Hepatocyte (in vitro differentiated cells): ENCODE measurements at places on chromosomes 11 and 22. TPM values are rescaled to one million over a fixed set of nuclear protein-coding genes. Genes with fewer than 3 reads are reported as not detected.

The OR51B5 gene
- 0.20 TPM in 1 of 2 replicates, not detected in the other for total RNA-seq

The MRPL11 gene
- total RNA-seq, result 45.6 and 60.6 TPM in 2 replicates

The ASPHD2 gene
- total RNA-seq, result 1.2 and 1.4 TPM in 2 replicates

The OR2AG1 gene
- 0.83 TPM in 1 of 2 replicates, not detected in the other for total RNA-seq

The OR2AG2 gene
- total RNA-seq, result 0.12 and 0.27 TPM in 2 replicates

The AHNAK gene
- total RNA-seq, result 218 and 237 TPM in 2 replicates

The PTPN5 gene
- total RNA-seq, result 0.40 and 0.90 TPM in 2 replicates

The SLC29A2 gene
- 7.4 and 11.3 TPM in 2 replicates for total RNA-seq

The RAB39A gene
- total RNA-seq, result 0.43 and 1.6 TPM in 2 replicates

The OR8B2 gene
- not detected in 2 replicates for total RNA-seq

The OR8U1 gene
- total RNA-seq, result not detected in 2 replicates

The OR5B21 gene
- not detected in 2 replicates for total RNA-seq

GRCh38 chr22:36823186-36823839 is 6.5 kb upstream of the PVALB start:
- H3K27me3 ChIP-seq, result peaks cover 30% of the 10 kb centered on the region
- H3K4me1 ChIP-seq, result no peaks in the 10 kb centered on the region
- no peak overlapping the region for H3K27ac ChIP-seq
- H3K36me3 ChIP-seq, result no peaks in the 10 kb centered on the region
- no peak overlapping the region for H3K4me3 ChIP-seq

- H3K27me3 ChIP-seq, result no peaks in the 10 kb centered on the region
- no peak overlapping the region for H3K4me3 ChIP-seq
- H3K27ac ChIP-seq, result no peak overlapping the region
- no peaks in the 10 kb centered on the region for H3K4me1 ChIP-seq
These were observed 1083.1 kb downstream of the LRRC4C start for GRCh38 chr11:40376331-40376730.

DNA sequence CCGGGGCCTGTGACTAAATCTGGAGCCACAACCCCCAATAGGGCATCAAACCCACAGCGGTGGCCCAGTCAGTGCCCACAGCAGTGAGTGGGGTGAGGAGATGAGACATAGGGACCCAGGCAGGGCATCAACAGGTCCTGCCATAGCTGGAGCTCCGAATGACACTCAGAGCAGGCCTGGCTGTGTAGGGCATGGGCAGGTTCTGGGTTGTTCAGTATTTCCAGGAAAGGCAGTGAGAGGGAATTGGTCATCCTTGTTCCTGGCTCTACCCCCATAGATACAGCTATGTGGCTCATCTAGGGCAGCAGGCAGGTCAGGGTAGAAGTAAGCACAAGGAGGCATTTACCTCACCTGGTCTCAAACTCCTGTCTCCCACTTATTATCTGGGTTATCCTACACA is 126.6 kb downstream of the BUD13 start:
- H3K4me1 ChIP-seq, result no peaks in the 10 kb centered on the region
- no peak for DNase-seq
- H3K4me3 ChIP-seq, result no peak overlapping the region
- H3K36me3 ChIP-seq, result no peaks in the 10 kb centered on the region

GRCh38 chr22:45644714-45645113 is 26.9 kb upstream of the ATXN10 start:
- H3K27ac ChIP-seq, result no peak overlapping the region
- no peaks in the 10 kb centered on the region for H3K36me3 ChIP-seq
- H3K27me3 ChIP-seq, result peaks cover 7% of the 10 kb centered on the region
- H3K4me3 ChIP-seq, result no peak overlapping the region

- DNase-seq, result peak; percentile 7
- H3K27ac ChIP-seq, result no peak overlapping the region
- no peaks in the 10 kb centered on the region for H3K36me3 ChIP-seq
- H3K27me3 ChIP-seq, result no peaks in the 10 kb centered on the region
These were observed 219.4 kb upstream of the RAG2 start for GRCh38 chr11:36817336-36817965.

- H3K36me3 ChIP-seq, result no peaks in the 10 kb centered on the region
- no peaks in the 10 kb centered on the region for H3K27me3 ChIP-seq
- no peak overlapping the region for H3K4me3 ChIP-seq
- H3K27ac ChIP-seq, result no peak overlapping the region
These were observed 46.7 kb upstream of the CCDC34 start for GRCh38 chr11:27409742-27410141.

- no peaks in the 10 kb centered on the region for H3K27me3 ChIP-seq
- no peak overlapping the region for H3K27ac ChIP-seq
- H3K4me3 ChIP-seq, result no peak overlapping the region
These were observed 267.4 kb upstream of the ISX start for GRCh38 chr22:34798605-34799004.

DNA sequence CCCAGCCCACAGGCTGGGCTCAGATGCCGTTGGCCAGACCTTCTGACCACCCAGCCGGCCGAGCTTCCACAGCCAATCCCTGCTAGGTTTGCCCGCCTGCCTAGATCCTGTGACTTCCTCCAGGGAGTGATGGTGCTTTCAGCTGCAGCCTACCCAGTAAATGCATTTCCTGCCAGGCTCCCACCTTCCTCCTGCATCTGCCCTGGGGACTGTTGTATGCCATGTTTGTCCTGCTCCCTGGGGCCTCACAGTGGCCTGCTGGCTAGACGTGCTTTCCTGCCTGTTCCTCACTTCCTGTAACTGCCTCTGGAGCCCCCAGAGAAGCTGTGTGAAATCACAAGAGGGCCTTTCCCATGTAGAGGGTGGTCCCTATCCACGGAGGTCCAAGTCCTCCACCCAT is 86.2 kb downstream of the GALNT18 start:
- no peak overlapping the region for H3K4me3 ChIP-seq
- peaks cover 15% of the 10 kb centered on the region for H3K4me1 ChIP-seq
- H3K27ac ChIP-seq, result no peak overlapping the region

DNA sequence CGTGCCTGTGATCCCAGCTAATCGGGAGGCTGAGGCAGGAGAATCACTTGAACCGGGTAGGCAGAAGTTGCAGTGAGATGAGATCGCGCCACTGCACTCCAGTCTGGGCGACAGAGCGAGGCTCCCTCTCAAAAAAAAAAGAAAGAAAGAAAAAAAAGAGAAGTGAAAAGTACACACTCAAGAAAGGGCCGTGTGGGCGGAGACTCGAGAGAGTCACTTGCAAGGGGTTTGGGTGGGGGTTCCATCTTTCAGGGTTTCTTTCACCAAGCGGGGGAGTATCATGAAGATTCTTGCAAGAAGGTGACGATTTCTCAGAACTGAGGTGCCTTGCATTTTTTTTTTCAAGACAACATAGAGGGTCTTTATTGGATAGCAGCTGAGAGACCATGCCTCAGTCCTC is 4.0 kb upstream of the IFITM5 start:
- peaks cover 3% of the 10 kb centered on the region for H3K4me1 ChIP-seq
- H3K27me3 ChIP-seq, result no peaks in the 10 kb centered on the region
- no peak for DNase-seq

- no peak overlapping the region for H3K27ac ChIP-seq
- H3K36me3 ChIP-seq, result no peaks in the 10 kb centered on the region
- peaks cover 9% of the 10 kb centered on the region for H3K4me1 ChIP-seq
These were observed 151.0 kb downstream of the MN1 start for GRCh38 chr22:27650572-27650971.

- no peaks in the 10 kb centered on the region for H3K36me3 ChIP-seq
- no peak within 1 kb of the TSS for H3K27ac ChIP-seq
These were observed at the start of gene CNIH2 for GRCh38 chr11:66277471-66278362. Gene CNIH2 (plus strand): TSS chr11:66278175. CDS start chr11:66278457, 282 bp downstream.

DNA sequence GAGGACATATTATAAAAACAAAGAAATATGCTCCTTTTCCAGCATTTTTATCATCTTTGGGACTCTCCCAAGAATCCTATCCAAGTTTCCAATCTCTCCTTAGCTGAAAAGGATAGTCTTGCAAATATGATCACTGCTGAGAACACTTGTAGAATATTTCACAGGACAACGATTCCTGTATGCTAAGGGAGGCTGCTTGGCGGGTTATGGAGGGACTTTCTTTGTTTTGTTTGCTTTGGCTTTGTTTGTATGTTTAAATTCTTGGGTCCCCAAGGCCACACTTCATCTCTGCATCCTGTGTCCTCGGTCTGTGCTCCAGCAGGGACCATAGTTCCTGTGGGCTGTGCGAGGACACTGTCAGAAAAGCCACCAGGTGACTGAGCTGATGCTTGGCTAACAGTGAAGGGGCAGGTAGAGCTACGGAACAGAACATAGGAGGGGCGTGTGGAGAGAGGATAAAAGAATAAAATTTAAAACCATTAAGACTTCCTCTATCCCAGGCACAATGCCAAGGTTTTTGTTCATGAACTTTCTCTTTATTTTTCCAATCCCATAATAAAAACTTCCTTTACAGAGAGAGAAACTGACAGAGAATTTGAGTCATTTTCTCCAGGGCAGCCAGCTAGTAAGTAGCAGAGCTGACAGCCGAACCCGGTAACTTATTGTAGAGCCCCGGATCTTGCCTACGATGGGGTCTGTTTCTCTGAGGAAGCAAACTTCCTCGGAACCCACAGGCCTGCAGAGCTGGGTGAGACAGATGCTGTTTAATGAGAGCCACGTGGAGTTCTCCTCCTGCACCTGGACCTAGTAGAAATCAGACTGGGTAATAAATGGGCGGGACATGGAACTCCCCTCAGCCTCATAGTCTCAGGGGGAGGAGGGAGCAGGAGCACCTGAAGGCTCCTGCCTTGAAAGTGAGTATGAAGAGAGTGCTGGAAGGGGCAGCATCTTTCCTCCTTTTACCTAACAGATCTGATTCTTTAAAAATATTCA is at the start of gene IZUMO1R:
TSS of gene IZUMO1R (plus strand) at position 615 of the 993 bp plus-strand sequence. CDS start 1,057 bp downstream, outside the sequence.
- peaks cover 5% of the 10 kb centered on the region for H3K27me3 ChIP-seq
- no peak for DNase-seq
- no peak within 1 kb of the TSS for H3K27ac ChIP-seq
- H3K4me1 ChIP-seq, result no peaks in the 10 kb centered on the region
- H3K36me3 ChIP-seq, result no peaks in the 10 kb centered on the region

- DNase-seq, result peak; percentile 77
- peak overlapping the region; percentile 72 for H3K4me3 ChIP-seq
- no peaks in the 10 kb centered on the region for H3K27me3 ChIP-seq
These were observed 758 bp downstream of the PDXP start for GRCh38 chr22:37659066-37659896.

GRCh38 chr11:11798586-11799438 is 43.0 kb upstream of the USP47 start:
- H3K27ac ChIP-seq, result no peak overlapping the region
- no peak overlapping the region for H3K4me3 ChIP-seq
- peak; percentile 82 for DNase-seq
- no peaks in the 10 kb centered on the region for H3K4me1 ChIP-seq

DNA sequence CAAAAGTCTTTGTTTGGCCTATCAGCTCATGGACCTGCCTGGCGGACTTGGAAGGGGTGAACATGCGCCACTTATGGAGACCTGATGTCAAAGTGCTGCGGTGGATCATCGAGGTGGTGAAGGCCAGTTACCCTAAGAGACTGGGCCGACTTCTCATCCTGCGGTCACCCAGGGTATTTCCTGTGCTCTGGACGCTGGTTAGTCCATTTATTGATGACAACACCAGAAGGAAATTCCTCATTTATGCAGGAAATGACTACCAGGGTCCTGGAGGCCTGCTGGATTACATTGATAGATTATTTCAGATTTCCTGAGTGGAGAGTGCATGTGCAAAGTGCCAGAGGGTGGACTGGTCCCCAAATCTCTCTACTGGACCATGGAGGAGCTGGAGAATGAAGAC is 17.9 kb downstream of the ALKBH3 start:
- H3K27ac ChIP-seq, result no peak overlapping the region
- no peaks in the 10 kb centered on the region for H3K36me3 ChIP-seq
- no peaks in the 10 kb centered on the region for H3K4me1 ChIP-seq
- no peak overlapping the region for H3K4me3 ChIP-seq

DNA sequence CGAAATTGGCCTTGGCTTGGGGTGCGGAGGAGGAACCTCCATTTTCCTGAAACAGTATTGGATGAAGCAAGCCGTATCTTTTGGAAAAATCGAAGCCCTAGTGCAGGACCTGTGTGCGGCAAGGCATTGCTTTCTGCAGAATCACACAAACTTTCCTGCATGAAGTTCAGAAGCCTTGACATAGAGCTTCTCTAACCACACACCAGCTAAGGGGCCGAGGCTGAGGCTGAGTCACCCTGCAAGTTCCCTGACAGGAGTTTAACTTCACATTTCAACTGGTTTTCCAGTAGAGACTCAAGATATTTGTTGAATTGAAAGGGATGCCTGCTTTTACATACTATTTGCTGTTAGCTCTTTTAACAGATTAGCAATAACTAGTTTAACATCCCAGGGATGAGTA is 67.8 kb downstream of the TCF20 start:
- H3K4me1 ChIP-seq, result no peaks in the 10 kb centered on the region
- H3K36me3 ChIP-seq, result no peaks in the 10 kb centered on the region
- no peak overlapping the region for H3K4me3 ChIP-seq
- DNase-seq, result no peak

DNA sequence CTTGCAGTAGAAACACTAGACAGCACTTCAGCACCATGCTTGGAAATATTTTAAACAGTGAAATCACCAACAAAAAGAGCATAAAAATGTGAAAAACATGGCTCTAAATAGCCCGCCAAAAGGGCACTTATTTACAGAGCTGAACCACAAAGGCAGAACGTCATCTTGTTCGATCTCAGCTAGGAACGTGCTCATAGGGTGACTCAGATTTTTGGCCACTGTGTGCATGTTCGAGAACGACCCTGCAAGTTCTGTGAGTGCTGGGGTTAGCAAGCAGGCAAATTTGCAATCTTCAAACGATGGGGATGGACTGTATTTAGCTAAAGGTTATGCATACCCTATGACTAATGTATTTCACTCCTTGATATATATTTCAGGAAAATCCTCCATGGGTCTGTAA is 30.6 kb downstream of the OR2AT4 start:
- no peaks in the 10 kb centered on the region for H3K4me1 ChIP-seq
- no peak for DNase-seq
- H3K27me3 ChIP-seq, result peaks cover 3% of the 10 kb centered on the region

- DNase-seq, result no peak
- no peaks in the 10 kb centered on the region for H3K36me3 ChIP-seq
- H3K4me3 ChIP-seq, result peak overlapping the region; percentile 52
- H3K27me3 ChIP-seq, result no peaks in the 10 kb centered on the region
- peak overlapping the region; percentile 88 for H3K27ac ChIP-seq
These were observed 34.2 kb upstream of the PRR5 start for GRCh38 chr22:44667829-44668189.

- no peak overlapping the region for H3K27ac ChIP-seq
- no peaks in the 10 kb centered on the region for H3K36me3 ChIP-seq
- H3K4me1 ChIP-seq, result no peaks in the 10 kb centered on the region
- H3K4me3 ChIP-seq, result no peak overlapping the region
These were observed 44.6 kb upstream of the SORL1-AS1 start for GRCh38 chr11:121497176-121497998.

DNA sequence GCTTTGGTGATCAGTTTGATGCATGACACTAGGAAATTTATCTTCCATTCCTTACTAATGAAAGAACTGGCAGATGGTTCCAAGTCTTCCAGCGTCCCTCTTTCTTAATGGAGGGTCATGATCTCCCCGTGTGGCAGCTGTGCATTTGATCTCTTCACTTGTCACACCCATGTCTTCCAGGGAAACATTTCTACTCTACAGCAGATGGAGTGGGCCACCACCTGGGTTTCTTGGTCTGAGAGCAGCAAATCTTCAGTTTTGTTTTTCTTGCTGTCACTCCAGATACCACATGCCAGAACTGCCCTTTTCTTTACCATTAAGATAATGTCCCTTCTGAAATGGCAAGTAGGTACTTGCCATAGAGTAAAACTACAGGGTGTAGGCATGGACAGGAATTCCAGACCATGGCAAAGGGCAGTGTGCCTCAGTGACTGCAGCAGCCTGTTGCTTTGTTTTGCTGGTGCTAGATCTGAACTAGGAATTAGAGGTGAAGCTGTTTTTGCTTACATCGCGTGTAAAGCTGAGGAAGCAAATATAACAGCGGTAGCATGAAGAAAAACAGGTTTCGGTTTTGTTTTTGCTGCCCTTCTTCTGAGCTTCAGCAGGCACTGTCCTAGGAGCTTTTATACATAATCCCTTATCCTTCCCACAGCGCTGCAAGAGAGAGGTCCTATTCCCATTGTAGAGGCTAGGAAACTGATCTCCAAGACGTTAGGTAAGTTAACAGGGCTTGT is 20.7 kb upstream of the C11orf96 start:
- no peaks in the 10 kb centered on the region for H3K27me3 ChIP-seq
- no peak overlapping the region for H3K4me3 ChIP-seq
- DNase-seq, result no peak
- peak overlapping the region; percentile 82 for H3K27ac ChIP-seq
